Hindlimb muscle (tissue), 1 donor: ENCODE measurements at places on chromosomes 3 and 15. TPM values are rescaled to one million over a fixed set of nuclear protein-coding genes. Genes with fewer than 3 reads are reported as not detected.

GRCh38 chr3:108495717-108496116 lies 14.7 kb downstream of the MYH15 start:
- no peak for DNase-seq

GRCh38 chr15:78841376-78841706 lies 30.1 kb upstream of the ADAMTS7 start:
- DNase-seq: no peak

GRCh38 chr3:49593041-49593440 lies 38.8 kb downstream of the BSN start:
- DNase-seq: no peak

Gene THRB
- polyA plus RNA-seq: 1.3 TPM

Gene MYO5C
- polyA plus RNA-seq: 9.4 TPM

DNA sequence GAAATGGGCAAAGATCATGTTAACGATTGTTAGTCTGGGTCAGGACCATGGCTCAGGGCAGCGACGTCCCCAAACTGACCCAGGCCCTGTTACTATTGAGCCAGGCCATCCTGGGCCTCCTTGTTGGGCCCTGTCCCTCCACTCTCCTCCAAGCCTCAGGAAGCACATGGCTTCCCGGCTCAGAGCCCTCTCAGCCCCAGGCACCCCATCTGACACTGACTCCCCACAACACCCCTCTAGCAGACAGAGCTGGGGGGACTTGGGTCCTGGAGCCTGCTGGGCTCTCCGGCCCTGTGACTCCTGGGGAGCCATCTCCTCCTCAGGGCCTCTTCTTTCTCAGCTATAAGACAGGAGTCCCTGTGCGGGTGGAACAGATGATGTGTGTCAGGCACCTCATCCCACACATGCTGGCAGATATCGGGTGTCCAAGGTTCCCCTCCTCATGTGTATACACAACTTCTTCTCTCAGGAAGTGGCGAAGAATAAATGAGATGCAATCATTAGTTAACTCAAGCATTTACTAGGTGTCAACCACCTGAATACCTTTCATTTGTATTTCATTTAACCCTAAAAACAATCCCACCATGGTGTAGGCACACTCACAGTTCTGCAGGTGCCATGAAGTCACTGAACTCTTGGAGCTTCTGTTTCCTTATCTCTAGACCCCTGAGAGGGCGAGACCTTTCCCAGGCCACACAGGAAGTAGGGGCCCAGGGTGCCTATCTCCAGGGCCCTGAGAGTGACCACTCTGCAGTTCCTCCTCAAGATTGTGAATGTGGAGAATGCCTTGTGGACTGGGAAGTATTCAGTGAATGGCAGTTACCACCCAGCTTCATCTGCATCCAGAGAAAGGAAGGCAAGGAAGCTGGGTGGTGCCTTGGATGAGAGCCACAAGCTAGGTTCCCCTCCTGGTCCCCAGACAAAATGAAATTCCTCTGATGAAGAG lies 282.5 kb upstream of the TLE3 start:
- no peak for DNase-seq

DNA sequence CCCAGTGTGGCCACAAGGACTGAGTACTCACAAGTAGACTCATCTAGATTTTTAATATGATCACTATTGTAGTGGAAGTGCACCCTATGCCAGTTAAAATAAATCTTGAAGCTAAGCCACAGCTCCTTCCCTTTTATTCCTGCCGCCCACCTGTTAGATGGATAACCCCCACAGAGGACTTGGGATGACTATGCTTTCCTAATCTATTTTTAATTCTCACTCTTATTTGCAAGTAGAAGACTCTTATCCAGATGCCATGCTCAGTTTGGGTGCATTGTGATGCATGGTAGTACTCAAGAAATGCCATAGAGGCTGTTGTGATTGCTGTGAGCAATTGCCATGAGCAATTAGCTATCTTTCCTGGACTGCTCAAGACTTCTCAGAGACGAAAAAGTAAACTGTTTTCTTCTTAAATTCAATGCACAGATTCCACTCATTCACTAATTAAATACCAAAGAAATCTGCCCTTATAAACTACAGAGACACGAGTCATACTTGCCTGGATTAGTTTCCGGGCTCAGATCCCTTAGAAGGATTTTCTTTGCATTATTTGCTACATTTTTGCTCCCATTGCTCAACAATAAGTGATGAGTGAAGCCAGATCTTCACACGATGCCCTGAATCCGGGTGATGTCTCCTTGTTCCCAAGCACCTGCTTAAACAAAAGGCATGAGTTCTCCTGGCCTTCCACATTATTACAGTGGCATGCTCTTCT lies 472.1 kb downstream of the SOX2 start:
- no peak for DNase-seq

DNA sequence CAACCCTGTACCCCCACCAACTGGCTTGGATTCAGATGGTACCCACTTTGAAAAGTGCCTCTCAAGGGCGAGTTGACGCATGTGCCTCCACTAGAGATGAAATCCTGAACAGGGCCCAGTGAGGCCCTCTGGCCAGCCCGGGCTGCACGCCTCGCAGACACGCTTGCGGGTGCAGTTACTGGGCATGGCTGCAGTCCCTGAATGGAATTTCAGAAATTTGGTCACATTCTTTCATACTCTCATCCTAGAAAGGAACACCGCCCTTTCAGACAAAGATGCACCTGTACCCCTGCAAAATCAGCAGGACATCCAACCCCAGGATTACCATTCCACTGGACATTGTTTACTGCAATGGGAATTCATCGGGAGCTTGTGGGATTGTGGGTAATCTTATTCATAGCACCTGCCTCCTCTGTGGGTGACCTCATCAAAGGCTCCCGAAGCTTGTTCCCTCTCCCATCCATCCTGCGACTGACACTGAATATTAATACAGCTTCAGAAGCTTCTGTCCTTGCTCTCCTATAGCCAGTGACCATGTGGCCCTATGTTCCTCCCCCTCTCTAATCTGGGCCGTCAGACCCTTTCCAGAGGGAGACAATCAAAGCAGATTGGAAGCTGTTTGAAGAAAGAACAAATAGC lies 42.5 kb upstream of the TPM1 start:
- no peak for DNase-seq

Gene IFT80
- polyA plus RNA-seq: 23.0 TPM

Gene CTXN2
- not detected for polyA plus RNA-seq

GRCh38 chr15:68992696-68993095 lies 21.8 kb upstream of the NOX5 start:
- no peak for DNase-seq
